ENCODE measurements at places on chromosomes 12 and 14. TPM values are rescaled to one million over a fixed set of nuclear protein-coding genes. Genes with fewer than 3 reads are reported as not detected.

DNA sequence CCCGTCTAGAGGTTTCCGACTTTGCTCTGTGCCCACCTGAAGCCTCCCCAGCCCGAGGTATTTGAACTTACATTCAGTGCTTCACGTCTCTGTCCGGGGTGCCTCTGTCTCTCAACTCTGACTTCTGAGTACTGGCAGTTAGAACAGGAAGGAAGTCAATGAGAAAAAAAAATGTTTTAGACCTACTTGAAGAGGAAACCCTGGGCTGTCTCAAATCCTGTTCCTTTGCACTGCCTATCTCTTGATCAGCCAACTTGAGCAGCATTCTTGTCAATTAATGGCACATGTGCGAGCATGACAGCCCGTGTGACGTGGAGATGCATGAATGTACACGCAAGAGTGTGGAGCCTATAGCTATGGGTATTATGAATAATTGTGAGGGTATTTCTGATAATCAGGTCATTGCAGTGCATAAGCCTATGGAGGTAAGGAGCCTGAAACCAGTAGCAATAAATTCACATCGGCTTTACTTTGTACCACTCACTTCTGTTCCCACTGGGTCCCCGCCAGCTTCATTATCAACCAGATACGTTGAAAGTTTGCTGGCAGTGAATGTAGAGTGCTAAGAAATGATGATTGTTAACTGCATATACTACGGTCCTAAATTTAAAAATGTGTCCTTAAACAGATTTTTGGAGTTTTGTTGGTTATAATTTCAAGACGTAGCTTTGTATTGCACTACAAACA, at the start of gene ARHGDIB:
TSS of gene ARHGDIB (minus strand) at position 136 of the 687 bp plus-strand sequence. CDS start 10,889 bp downstream, outside the sequence.
- peak; percentile 84 for DNase-seq

DNA sequence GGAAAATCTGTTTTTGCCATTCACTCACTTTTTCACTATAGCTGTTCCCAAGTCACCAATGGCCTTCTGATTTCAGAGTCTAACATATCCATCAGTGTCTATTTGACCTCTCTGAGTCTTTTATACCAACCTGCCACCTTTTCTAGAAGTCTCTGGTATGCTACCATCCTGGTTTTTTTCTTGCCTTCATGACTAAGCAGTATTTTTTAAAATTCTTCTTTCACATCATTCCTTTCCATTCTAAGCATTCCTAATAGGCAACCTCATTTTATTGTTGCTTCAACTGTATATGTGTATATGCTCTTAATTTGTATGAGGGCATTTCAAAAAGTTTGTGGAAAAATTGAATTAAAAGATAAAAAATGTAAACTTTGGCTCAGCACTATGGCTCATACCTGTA, 5.0 kb downstream of the IRAK4 start:
- no peak for DNase-seq

DNA sequence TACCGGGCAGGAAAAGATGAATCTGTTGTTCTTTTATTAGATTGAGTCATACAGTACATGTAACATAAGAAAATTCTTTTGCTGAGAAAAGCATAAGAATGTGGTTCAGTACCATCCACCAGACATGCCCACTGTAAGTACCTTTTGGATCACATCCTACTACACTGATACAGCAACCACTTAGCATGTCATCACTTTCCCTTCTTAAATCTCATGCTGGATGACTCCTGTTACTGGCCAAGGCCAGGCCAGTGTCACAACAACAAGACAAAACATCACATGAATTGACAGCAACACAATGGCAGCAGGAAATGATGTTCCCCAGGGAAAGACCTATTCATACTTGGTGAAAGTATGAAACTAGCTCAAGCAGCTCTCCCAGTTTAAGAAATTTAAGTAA, 46.4 kb downstream of the STXBP6 start:
- no peak for DNase-seq

- no peak for DNase-seq
Measured at GRCh38 chr12:124040291-124040690, 67.3 kb downstream of the ZNF664 start.

DNA sequence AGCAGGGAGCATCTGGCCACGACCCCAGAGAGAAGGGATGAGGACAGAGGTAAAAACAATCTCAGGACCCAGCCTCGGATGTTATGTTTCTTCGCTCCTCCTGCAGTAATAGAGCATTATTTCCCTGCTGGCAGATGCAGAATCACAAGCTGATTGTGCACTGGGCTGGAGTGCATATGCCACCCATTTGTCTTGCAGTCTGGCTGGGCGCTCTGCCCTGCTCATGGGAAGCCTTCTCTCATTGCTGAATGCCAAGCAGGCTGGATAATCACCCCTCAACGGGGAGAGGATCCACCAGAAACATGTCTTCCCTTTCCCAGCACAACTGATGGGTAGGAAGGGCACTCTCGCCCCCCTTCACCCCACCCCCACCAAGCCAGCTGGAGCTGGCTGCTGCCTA, 8.5 kb upstream of the VASH1 start:
- no peak for DNase-seq

DNA sequence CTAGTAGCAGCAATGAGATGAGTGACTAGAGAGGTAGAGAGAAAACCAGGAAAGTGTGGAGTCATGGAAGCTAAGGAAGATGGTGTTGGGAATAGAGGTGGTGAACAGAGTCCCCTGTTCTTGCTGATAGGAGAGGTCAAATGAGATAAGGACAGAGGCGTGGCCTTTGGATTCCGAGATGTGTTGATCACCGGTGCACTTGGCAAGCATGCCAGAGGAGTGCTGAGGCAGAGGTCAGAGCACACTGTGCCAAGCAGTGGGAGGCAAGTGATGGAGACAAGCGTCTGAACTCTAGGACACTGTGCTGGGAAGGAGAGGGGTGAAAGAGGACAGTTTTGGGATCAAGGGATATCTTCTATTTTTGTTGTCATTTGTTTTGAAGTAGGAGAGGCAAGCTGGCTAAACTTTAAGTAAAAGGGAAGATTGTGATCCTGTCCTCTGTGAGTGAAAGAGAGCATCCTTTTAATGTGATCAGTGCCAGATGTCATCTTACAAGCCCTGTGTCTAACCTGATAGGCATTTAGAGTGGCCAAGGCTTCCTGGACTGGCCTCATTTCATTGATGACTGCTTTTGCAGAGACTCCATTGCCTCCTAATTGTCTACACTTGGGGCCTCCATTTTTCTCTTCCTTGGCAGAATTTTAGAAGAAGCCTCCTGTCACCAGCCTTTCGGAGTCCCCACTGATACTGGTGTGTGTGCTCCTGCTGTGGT, 336.4 kb downstream of the CACNA1C start:
- no peak for DNase-seq

GRCh38 chr12:94225506-94225905, 77.1 kb downstream of the PLXNC1 start:
- no peak for DNase-seq

- DNase-seq: no peak
Measured at GRCh38 chr12:108699955-108700563, 31.3 kb downstream of the CORO1C start.

- no peak for DNase-seq
Measured at GRCh38 chr14:88904864-88905263, 80.4 kb downstream of the TTC8 start.

- no peak for DNase-seq
Measured at GRCh38 chr12:85569261-85569660, 266.9 kb downstream of the RASSF9 start.

DNA sequence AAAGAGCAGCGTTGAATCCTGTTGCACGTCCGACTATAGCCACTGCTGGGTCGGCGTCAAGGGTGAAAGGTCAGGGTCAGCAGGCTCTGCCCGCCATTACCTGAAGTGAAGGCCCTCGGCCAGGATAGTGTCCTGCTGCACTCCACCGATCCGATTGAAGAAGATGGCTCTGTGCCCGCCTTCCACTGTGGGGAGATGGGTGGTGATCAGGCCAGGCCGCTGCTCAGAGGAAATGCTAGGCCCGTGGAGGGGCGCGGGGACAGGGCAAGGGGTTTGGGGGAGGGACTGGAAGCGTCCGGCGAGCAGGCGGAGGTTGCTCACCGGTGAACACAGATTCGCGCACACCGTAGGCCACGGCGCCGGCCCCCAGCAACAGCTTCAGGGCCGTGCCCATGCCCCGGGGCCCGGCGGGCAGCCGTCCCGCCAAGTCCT, 352 bp downstream of the PHB2 start:
- no peak for DNase-seq

- DNase-seq: no peak
Measured at GRCh38 chr12:5262450-5262849, 169.5 kb upstream of the NTF3 start.

- DNase-seq: no peak
Measured at GRCh38 chr14:101878211-101878821, 86.1 kb upstream of the DYNC1H1 start.

HOXC13 gene
- not detected for total RNA-seq

CLEC14A gene
- total RNA-seq: not detected

CKAP4 gene
- 19.3 TPM for total RNA-seq

GPR84 gene
- not detected for total RNA-seq

REP15 gene
- total RNA-seq: not detected

TAS2R46 gene
- total RNA-seq: 0.71 TPM

DTD2 gene
- 6.5 TPM for total RNA-seq

RNASE3 gene
- total RNA-seq: not detected

HOTAIR gene
- total RNA-seq: not detected

All from CD8-positive, alpha-beta T cell (primary cell).